Stimulated activated memory B cell treated with anti-CD40 and anti-IgM and Interleukin-4, amounts not matched to agents 10 μg/mL and 1 μg/mL and 100 μg/mL, for 72 hours (primary cell): ENCODE measurements at places on chromosomes 6 and 20.

DNA sequence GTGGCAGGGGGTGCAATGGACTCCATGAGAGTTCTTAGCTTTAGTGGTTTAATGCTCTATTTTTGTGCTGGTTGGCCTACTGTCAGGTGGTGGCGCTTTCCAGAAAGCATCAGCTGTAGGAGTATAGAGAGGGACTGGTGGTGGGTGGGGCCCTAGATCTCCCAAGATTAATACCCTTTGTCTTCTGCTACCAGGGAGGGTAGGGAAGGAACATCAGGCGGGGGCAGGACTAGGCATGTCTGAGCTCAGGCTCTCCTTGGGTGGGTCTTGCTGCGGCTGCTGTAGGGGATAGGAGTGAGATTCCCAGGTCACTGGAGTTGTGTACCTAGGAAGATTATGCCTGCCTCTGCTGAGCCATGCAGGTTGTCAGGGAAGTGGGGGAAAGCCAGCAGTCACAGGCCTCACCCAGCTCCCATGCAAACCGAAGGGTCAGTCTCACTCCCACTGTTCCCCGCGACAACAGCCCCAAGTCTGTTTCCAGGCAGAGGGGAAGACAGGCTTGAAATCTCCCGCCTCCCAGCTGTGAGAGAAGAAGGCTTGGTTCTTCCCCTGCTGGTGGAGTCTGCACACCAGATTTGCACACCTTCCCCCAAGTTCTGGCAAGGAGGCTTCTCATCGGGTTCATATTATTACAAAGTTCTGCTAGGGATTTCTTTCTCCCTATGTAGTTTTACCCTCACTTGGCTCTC, 46.7 kb upstream of the PKIB start:
- ATAC-seq: no peak

DNA sequence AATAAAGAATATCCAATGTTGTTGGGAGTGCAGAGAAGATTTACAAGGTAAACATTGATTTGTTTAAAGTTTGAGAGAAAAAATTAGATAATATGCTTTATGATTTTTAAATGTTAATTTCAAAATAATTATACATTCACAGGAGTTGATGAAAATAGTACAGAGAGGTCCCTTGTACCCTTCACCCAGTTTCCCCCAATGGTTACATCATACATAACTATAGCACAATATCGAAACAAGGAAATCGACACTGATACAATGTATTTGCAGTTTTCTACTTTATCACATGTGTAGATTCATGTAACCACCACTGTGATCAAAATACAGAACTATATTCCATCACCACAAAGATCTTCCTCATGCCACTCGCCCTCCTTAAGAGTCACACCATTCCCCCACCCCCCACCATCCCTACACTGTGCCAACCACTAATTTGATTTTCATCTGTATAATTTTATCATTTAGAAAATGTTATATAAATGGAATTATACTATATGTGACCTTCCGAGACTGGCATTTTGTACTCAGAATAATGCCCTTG, 11.7 kb upstream of the HLA-DRA start:
- ATAC-seq: no peak

- ATAC-seq: no peak
Measured at GRCh38 chr20:6058684-6059295, 4.9 kb upstream of the LRRN4 start.

- peak; percentile 80 for ATAC-seq
Measured at GRCh38 chr6:137313928-137314855, 95.0 kb upstream of the IFNGR1 start.

- ATAC-seq: no peak
Measured at GRCh38 chr6:137120748-137121147, 52.7 kb downstream of the IL22RA2 start.

GRCh38 chr6:8420031-8420588, 15.2 kb downstream of the SLC35B3 start:
- ATAC-seq: no peak

- no peak for ATAC-seq
Measured at GRCh38 chr20:29448806-29449470, 1808.5 kb upstream of the DEFB115 start.

- no peak for ATAC-seq
Measured at GRCh38 chr6:121158438-121158837, 175.8 kb downstream of the TBC1D32 start.

- peak; percentile 50 for ATAC-seq
Measured at GRCh38 chr20:13008761-13009681, at the start of gene SPTLC3. Gene SPTLC3 (plus strand): TSS chr20:13008972. CDS start chr20:13009268, 296 bp downstream.

DNA sequence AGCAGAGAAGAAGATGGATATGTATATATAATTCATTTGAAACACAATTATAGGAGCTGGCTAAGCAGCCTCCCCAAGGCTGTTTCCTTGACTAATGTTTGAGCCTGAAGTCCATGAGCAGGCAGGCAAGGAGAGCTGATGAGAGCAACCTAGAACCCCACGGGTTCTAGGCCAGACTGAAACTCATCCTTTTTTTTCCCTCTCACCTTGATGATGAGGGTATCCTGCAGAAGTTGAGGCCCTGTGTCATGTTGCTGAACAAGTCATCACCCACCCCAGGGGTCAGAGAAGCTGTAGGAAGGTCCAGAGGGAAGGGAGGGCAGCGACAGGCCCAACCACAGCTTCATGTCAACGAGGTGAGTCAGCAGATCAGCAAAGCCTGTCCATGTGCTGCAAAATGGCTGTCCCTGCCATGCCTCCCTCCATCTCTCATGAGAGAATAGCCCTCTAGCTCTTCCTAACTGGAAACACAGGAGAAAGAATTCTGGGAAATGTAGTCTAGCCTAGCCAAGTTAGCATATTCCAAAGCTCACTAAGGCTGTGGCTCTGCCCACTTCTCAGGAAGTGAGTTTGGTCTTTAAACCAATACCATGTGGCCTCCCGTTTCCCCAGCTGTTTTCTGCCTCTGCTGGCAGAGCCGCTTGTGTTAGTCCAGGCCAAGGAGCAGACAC, 91.3 kb upstream of the DTNBP1 start:
- ATAC-seq: no peak

DNA sequence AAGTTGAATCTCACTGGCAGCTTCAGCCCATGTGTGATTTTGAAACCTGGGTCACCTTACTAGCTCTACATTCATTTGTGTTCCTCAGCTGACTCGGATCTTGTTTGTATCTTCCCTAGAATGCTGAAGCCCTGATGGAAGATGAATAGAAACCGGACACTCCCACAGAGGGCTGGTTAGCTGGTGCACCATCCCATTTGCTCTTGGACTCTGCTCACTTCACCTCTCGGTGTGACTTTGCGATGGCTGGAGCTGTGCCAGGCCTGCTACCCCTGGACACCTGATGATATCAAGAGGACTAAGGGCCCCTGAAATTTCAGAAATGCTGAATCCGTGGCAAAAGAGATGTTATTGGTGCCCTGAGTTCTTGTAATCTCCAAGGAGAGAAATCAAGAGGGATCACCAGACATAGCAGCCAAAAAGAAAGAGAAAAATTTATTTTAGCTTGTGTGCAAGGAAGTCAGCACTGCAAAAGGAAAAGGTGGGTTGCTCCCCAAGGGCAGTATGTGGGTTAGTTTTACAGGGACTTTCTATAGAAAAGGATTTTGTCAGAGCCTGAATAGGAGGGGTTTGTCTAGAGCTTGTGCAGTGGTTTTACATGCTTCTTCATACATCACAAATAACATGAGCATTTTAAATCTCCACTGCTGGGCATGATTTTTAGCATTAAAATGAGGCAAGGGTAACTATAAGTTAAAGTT, 426.3 kb upstream of the NOX3 start:
- peak; percentile 35 for ATAC-seq

DNA sequence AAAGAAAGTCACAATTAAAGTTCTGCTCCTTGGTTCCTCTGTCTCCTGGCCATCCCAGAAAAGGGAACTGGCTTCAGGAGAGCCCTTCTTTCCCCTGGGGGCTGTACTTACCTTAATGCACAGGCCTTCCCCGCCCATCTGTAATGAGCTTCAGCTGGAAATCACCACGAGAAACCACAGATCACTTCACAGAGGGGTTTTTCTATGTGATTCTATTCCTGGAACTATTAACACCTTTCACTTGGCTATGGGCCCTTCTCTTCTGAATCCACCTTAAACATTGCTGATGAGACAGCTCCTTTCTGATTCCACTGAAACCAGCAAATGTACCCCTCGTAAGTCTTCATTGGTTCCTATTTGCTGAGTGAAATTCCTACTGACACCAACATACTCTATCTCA, 80.7 kb downstream of the FOXF2 start:
- ATAC-seq: peak; percentile 34

GRCh38 chr6:15832841-15833240, 170.0 kb upstream of the DTNBP1 start:
- ATAC-seq: no peak

DNA sequence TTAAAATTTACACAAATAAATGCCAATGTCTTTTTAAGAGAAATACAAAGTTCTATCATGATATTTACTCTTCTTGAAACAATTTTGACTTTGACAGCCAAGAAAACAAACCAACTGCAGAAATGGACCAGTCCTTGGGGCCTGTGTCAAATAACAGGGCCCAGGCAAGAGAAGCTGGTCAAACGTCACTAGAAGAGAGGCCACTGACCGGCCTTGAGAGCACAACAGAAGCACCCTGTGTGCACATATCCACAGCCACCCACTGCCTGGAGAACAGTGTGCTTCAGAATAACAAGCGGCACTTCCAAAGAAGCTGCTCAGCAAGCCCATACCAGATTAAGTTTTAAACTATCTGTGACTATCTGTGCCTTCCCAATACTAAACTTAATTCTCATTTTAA, 14.8 kb downstream of the APMAP start:
- ATAC-seq: no peak

DNA sequence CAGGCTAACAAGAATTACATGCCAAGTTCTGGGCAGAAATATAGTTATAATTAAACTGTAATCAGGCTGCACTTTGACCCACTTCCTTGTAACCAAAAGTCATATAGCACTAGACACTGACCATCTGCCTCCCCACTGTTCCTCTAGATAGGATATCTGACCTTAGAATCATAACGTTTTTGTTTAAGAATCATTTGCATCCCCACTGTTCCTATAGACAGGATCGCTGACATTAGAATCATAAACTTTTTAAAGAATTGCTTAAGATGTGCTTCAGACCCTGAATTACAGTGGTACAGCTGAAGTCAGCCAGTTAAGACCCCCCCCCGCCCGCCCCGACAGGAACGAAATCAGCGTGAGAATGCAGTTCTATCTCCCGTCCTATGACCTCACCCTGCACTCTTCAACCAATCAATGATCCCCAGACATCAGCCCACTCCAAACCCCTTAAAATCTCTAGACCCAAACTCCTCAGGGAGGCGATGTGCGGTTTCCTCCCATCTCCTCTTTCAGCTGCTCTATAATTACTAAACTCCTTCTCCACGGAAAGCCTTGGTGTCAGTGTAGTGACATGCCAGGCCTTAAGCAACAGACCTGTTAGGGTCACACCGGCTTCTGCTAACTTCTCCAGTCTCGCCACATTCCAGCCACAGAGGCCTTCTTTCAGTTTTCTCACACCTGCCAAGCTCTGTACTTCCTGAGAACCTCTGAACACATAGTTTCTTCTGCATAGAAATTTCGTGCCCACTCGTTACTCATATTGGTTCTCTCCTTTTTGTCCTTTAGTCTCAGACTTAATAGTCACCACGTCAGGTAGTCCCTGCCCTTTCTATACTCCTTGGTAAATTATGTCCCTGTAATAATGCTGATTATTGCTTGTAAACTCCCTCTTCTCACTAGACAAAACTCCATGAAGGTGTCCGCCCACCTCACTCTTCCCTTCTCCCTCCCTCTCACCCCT, 93.5 kb downstream of the DTNBP1 start:
- ATAC-seq: no peak

DNA sequence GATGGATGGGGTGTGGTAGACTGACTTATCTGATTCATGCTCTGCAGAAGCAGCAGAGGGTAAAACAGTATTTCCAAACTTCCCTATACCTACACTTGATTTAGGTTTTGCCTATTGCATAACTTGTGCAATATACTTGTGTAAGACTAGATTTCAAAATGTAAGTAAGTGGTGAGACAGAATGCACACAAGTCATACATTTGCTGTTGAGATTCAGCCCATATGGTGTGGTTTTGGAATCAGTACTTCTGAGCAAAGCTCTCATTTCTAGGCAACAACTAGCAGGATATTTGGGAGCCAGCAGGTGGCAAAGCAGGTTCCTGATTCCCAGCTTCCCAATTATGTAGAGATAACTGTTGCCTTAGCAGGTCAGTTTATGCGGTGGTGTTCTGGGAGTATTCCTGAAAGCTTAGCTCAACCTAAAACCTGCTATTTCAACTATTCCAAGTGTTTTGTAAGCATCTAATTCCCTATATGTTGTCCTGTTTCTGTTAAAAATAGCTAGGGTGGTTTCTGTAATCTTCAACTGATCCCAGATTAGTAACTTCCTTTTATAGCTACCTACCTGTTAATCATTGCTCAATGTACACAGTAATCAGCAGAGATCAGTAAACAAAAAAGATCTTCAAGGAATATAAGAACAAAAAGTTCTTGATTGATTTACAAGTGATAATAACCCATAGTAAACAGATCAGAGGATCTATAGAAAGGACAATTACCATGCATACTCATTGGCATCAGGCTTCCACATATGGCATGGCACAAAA, 8.5 kb upstream of the FABP7 start:
- no peak for ATAC-seq

DNA sequence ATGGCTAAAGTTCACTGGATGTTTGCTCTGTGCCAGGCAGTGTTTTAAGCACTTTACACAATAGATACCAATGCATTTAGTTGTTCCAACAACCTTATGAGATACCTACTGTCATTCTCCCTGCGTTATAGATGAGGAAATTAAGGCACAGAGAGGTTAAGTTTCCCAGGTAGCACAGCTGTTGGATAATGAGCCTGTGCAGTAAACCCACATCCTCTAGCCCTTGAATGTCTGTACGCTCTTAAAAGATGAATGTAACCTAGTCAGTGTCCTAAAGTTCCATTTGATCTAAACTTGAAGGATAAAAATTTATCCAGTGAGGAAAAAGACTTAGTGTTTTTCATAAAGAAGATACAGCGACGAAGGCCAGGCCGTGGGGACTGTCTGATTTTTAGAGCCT, 28.0 kb downstream of the HFE start:
- ATAC-seq: no peak

GRCh38 chr20:32535953-32536823, 48.9 kb downstream of the NOL4L start:
- peak; percentile 83 for ATAC-seq

- peak; percentile 70 for ATAC-seq
Measured at GRCh38 chr6:152338335-152339125, 298.6 kb downstream of the SYNE1 start.

DNA sequence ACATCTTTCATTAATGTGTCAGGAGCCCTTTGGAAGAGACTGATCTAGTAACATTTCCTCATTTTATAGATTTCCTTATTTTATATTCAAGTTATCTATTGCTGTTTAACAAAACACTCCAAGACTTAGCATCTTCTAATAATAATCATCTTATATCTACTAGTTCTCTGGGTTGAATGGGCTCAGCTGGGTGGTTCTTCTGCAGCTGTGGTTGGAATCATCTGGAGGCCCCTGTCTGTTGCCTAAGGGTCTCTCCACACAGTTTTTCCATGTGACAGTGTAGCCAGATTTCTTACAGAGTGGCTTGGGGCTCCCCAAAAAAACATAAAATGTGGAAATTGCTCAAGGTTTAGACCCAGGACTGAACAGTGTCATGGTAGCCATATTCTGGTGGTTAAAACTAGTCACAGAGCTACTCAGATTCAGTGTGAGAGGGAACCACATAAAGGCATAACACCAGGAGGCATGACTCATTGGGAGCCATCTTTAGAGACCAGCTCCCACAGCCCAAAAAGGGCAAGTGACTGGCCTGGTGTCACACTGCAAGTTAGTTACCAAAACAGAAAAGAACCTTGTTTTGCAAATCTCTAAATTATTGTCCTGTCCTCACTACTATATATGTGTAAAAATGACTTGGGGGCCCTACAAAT, 11.5 kb downstream of the SLC2A10 start:
- ATAC-seq: no peak
